ENCODE measurements at places on chromosomes 11 and 22. TPM values are rescaled to one million over a fixed set of nuclear protein-coding genes. Genes with fewer than 3 reads are reported as not detected.
A peak's percentile ranks its signal among the peaks of the same experiment; 100 is the strongest.

Gene TBCEL
- 5.2 TPM for total RNA-seq

Gene CBX7
- 20.8 TPM for total RNA-seq

GRCh38 chr11:1762537-1763302 is 1.0 kb downstream of the CTSD start:
- DNase-seq, result no peak

Gene ZNF215
- total RNA-seq, result 0.99 TPM

- no peak for DNase-seq
Measured at GRCh38 chr11:93608364-93608763, 53.1 kb upstream of the CEP295 start.

DNA sequence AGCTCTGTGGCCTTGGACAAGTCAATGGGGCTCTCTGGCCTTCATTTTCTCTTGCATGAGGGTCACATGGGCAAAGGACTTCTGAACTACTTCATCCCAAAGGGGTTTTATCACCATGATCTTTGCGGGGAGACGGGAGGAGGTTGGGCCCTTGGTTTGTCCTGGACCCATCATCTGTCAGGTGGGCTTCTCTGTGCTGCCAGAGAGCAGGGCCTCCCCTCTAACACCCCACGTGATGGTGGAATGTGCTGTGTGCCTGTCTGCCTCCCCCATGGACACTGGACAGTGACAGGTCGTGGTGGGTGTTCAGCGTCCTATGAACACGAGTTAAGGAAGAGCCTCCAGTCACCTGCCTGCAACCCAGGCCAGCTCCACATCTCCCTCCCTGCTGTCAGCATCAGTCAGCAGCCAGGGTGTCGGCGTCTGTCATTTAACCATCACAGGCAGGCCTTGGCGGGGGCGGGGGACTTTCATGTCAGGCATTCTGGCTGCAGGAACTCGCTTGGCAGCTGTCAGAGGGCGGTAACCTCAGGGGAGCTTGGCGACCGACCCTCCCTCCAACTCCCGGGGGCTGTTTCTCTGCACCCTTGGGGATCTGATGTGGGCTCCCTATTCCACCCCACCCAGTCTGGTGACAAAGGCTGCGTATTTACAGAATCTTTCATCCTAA is 2.6 kb upstream of the SUN2 start:
- peak; percentile 91 for DNase-seq

Gene TRIM6
- 2.6 TPM for total RNA-seq

- DNase-seq, result no peak
Measured at GRCh38 chr11:119650251-119650650, 78.7 kb downstream of the NECTIN1 start.

Gene KRTAP5-2
- not detected for total RNA-seq

- DNase-seq, result peak; percentile 68
Measured at GRCh38 chr22:42283278-42284201, 13.1 kb upstream of the TCF20 start.

Gene GAL
- total RNA-seq, result 3.6 TPM

Gene SLC25A18
- not detected for total RNA-seq

GRCh38 chr22:30906946-30907345 is 61.6 kb downstream of the MORC2 start:
- no peak for DNase-seq

- no peak for DNase-seq
Measured at GRCh38 chr11:103967985-103968384, 68.5 kb upstream of the DDI1 start.

- DNase-seq, result peak; percentile 66
Measured at GRCh38 chr11:47514825-47515647, 37.9 kb downstream of the CELF1 start.

DNA sequence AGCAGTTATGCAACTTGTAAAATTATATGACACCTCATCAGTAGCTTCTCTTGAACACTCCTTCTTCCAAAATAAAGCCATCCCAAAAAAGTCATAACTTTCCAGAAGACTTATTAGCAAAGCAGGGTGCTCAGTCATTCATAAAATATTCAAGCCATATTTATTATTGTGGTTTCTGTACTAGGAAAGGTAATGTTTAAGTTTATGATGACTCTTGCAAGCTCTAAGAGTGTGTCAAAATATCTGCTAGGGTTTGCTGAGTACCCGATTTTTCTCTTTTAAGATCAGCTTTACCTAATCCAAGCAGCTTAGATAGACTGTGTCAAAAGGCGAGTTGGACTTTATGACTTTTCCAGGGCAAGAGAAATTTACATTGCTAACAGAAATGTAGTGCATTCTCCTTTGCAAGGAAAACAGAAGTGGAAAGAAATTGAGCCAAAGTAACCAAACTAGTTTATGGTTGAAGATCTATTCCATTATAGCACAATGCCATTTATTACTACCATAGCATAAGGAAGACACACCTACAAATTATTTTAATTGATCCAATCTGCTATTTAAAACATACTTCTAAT is 98.0 kb upstream of the SOX6 start:
- no peak for DNase-seq
